ENCODE measurements at places on chromosomes 6 and 20. TPM values are rescaled to one million over a fixed set of nuclear protein-coding genes. Genes with fewer than 3 reads are reported as not detected.
A peak's percentile ranks its signal among the peaks of the same experiment; 100 is the strongest.

GRCh38 chr6:321536-322258, 29.4 kb downstream of the DUSP22 start:
- no peak for DNase-seq

DNA sequence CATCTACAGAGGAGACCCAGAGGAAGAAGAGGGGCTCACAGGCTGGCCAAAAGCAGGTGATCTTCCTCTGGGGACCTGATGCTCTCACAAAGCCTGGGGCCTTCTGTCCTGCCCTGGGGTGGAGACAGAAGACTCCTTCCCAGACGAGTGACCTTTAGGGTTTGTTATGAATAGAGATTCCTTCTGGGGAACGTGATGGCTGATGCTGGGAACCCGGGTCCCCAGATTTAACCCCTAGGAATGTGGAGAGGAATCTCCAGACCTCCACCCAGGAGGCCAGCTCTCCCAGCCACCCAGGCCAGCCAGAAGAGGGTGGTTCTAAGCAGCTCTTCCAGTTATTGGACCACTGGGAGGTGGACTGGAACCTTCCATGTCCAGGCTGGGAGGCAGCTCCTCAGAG, 16.8 kb upstream of the CCN5 start:
- no peak for DNase-seq

DNA sequence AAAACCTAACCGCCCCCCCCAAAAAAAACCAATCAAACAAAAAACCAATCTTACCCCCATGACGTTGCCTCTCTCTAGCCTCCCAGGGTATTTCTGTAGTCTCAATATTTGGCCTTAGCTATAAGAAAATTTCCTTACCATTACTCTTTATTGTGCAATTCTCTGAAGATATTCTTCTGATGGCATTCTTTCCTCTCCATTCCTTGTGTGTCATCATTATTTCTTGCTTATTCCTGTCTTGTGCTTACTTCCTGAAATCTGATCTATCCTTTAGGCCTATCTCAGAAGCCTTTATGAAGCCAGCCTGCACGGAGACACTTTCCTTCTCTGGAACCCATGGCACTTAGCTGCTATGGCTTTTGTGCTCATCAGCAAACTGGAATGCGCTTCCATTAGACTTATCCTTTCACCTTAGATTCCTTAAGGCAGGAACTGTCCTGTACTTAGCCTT, 65.9 kb upstream of the DDR1 start:
- peak; percentile 79 for DNase-seq

- peak; percentile 3 for DNase-seq
Observed at GRCh38 chr6:135358985-135359384, 138.6 kb downstream of the AHI1 start.

DNA sequence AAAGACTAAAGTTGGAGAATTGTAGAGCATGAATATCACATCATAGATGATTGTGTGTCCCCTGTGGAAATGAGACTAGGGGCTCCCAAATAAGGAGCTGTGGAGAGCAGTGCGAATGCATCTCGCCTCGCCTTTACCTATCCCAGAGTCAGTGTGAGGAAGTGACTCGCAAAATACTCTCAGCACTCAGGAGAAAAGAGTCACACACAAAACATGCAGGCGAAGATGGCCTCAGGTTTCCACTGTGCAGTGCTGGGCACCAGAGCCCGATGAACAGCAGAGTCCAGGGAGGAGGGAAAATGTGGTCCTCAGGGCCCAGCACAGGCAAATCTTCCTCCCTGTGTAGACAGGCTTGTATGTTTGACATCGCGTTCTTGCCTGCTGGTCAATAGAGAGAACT, 126.5 kb upstream of the AFDN start:
- DNase-seq, result no peak

GRCh38 chr20:25397821-25398220, 7.2 kb upstream of the ABHD12 start:
- DNase-seq, result no peak

DNA sequence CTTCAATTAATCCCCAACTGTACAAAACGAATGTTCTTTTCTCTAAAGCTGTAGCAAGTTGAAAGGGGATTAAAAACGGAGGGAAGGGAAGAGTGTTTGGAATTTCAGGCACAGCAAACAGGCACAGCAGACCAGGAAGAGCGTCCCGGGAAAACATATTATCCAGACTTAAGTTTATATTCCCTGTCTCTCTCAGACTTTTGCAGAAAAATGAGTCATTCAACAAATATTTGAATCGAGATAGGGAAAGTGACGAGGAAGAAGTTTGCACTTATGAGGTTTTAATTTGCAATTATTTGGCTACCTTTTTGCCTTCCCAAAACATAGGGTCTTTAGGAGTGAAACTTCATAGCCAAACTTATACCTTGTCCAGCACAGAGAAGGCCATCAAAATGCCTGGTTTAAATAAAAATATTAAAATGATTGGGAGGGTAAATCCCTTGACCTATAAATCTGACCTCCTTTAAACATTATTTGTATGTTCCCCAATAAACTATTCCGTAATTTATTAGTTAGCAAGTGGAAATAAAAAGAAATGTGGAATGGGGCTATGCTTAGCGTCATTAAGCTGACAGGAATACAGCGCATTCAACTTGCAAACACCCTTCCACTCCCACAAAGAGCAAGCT, 16.0 kb downstream of the HFE start:
- peak; percentile 73 for DNase-seq

GRCh38 chr6:111927321-111927720, 54.1 kb upstream of the FYN start:
- no peak for DNase-seq

GRCh38 chr6:148508401-148509041, 165.9 kb downstream of the SASH1 start:
- peak; percentile 84 for DNase-seq

DNA sequence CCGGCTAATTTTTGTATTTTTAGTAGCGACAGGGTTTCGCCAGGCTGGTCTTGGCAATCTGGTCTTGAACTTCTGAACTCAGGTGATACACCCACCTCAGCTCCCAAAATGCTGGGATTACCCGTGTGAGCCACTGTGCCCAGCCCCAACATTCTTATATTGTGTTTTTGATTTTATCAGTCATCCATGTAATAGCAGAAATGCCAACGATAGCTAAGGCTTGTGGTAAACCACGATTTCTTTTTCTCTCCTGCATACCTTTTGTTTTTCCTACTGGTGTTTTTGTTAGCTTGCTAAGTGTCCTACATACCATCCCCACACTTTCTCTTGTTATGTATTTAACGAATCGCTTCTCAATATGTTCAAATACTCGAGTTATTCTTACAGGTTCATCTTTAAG, 12.1 kb downstream of the PHACTR2 start:
- DNase-seq, result peak; percentile 36

Gene PSORS1C2
- total RNA-seq, result not detected

Gene BPIFB2
- total RNA-seq, result not detected

Gene CAP2
- total RNA-seq, result 35.9 TPM

Gene SCUBE3
- total RNA-seq, result 0.10 TPM

Gene GSTA2
- total RNA-seq, result not detected

Gene ATP6V1G2
- total RNA-seq, result 2.3 TPM
